ENCODE measurements at places on chromosomes 2 and 18.

GRCh38 chr2:13813236-13813635 lies 819.3 kb upstream of the LRATD1 start:
- no peak for DNase-seq

DNA sequence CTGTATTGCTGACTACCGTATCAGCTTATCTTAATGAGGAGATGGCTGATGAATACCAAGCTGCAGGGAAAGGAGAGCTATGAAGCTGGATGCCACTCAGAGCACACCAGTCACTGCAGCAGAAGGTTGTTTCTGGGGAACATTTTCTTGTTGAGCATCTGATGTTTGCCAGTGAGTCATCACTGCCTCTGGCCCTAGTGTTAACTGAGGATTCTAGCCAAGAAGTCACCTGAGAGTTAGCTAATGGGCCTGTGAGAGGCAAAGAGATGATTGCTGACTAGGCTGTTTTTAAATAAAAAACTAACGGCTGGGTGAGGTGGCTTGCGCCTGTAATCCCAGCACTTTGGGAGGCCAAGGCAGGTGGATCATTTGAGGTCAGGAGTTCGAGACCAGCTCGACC lies 37.9 kb downstream of the CCDC150 start:
- no peak for DNase-seq

DNA sequence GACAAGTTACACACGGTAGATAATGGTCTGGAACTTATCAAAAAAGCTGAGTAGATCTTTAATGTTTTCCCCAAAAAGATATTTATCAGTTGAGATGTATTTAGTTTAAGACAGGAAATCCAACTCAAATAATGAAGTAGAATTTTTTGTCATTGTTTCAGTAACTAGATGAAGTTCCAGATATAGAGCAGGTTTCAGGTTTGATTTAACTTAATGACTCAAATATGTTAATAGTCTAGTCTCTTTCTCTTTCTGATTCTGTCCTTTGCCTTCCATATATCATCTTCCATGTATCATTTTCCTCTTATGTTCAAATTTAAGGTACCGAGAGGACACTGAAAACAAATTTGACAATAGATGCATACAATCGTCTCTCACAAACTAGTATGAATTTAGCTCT lies 23.6 kb upstream of the DOCK10 start:
- no peak for DNase-seq

DNA sequence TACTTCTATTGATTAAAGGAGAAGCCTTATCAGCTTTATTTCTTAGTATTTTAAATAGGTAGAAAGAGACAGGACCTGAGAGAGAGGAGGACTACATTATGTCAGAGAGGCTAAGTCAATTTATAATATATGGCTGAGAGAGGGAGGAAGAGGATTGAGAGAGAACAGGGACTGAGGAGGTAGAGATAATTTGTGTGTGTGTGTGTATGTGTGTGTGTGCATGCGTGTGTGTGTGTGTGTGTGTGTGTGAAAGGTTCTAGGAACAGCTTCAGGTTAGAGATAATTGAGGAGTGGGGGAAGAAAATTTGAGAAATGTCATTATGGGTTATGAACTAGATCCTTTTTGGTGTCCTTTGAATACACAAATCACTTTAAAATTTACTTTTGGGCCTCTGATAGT lies 15.2 kb downstream of the DOK1 start:
- DNase-seq = no peak

- no peak for DNase-seq
These were observed 26.7 kb upstream of the CD226 start for GRCh38 chr18:69974365-69974764.

GRCh38 chr2:95310651-95311050 lies 13.5 kb downstream of the KCNIP3 start:
- DNase-seq = no peak

GRCh38 chr2:16103614-16104314 lies 163.4 kb downstream of the MYCN start:
- DNase-seq = no peak
